NCI-H1092 (cell line): ENCODE measurements at places on chromosomes 5 and 9.
A peak's percentile ranks its signal among the peaks of the same experiment; 100 is the strongest.

DNA sequence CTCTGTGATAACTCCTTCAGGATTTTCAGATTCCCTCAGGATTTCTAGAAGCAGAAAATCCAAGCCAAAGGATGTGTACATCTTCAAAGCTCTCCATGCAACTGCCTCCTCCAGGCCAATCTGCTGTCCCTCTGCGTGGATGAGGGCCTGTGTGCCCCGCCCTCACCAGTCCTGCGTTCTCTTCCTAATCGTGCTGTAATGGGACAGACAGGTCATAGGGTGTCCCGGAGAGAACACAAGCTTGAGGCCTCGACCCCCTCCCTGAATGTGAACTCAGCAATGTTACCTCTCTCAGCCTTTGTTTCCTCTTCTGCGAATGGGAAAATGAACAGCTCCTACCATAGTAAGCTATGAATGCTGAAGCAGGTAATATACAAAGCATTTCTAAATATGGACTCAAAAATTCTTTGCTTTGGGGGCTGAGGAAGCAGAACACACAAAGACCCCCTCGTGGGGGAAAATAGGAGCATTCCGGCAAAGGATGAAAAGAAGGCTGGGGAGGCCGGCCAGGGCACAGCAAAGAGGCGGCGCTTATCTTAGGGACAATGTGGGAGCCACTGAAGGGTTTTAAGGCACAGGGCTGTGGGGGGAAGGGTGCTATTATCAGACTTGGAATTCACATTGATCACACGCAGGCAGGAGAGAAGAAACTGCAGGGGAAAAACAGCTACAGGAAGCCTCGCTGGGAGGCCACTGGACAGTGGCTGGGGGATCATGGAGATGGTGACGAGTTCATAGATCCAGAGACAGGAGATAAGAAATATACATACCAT is 57.2 kb upstream of the FBXW11 start:
- DNase-seq, result no peak

DNA sequence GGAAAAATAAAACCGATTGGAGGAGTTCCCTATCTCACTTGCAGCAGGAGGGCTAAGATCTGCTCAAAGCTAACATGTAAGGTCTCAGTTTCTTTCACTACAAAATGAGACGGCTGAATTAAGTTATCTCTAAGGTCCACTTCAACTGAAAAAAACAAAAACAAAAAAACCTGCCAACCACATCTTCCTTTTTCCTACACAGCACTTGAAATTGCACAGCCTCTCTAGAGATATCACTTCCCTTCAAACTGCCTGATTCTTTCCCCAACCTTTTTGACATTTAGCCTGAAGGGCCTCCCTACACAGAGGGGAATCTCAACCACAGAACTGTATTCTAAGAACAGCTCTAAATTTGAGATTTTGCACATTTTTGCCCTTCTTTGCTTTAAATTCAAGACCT is 227.9 kb upstream of the TARS1 start:
- DNase-seq, result no peak

DNA sequence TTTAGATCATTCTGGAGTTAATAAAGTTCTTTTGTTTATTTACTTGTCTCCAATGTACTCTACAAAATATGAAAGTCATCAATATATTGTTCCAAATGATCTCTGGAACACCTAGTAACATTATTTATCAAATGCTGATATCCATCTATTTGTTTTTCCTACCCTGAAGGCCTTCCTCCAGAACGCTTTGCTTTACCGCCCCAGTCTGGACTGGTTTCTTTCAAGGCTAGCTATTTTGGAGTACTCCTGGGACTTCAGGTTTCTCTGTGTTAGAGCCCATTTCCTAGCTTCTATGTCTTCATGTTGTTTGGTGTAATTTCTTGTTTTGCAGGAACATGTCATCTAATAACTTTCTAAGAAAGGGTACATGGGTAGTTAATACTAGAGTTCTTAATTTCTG is 9.6 kb downstream of the HCN1 start:
- no peak for DNase-seq

DNA sequence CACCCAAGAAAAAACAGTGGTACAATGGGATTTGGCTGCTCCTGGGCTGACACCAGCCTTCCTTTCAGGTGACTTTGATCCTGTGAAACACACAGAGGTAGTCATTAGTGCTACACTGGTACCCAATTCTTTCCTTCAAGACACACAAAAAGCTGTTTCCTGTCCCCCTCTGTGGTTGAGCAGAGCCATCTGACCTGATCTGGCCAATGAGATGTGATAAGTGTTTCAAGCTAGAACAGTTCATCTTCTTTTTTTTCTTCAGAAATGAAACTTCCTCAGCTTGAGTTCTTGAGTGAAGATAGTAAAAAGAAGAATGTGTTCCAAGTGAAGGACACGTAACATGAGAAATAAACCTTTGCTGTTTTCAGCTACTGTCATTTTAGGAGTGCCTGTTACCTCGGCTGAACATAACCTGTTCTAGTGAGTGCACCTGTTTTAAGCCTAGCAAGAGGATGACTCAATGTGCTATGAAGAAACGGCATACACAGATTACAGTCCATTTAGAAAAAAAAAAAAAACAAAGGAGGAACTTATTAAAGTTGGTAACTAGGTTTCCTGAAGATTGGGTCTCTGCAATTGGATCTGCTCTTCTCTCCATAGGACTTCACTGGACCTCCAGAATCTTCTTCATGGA is 287.8 kb downstream of the GAS1 start:
- DNase-seq, result no peak

DNA sequence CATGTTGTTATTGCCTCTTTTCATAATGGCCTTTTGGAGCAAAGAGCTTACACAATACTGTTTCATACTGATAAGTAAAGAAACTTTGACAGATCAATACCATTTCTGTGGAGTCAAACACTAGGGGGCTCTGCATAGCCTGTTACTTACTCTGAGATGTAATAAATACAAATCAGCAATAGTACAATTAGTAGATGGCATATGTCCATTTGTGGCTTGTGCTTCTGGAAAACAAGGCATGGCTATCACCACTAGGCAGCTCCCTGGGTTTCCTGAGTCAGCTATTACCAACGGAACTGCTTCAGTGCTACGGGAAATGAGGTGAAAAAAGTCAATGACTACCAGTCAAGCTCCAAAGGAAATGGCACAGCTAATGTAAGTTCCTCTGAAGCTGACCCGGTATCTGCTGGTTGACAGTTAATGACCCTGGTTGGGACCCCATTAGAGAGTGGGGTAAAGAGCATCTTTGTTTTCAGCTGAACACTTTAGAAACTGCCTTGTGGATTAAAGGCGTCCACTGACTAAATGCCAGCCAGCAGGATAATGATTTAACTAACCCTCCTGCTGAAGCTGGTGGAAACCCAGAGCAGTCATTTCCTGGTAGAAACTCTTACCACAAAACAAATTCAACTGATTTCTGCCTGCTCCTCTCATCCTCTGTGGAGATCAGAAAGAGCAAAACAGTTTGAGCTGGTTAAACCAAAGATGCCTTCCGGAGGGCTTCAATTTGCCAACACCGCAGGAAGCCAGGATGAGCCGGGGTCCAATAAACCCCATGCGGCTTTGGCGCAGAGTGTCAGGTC is 69.0 kb upstream of the FAM169A start:
- no peak for DNase-seq

DNA sequence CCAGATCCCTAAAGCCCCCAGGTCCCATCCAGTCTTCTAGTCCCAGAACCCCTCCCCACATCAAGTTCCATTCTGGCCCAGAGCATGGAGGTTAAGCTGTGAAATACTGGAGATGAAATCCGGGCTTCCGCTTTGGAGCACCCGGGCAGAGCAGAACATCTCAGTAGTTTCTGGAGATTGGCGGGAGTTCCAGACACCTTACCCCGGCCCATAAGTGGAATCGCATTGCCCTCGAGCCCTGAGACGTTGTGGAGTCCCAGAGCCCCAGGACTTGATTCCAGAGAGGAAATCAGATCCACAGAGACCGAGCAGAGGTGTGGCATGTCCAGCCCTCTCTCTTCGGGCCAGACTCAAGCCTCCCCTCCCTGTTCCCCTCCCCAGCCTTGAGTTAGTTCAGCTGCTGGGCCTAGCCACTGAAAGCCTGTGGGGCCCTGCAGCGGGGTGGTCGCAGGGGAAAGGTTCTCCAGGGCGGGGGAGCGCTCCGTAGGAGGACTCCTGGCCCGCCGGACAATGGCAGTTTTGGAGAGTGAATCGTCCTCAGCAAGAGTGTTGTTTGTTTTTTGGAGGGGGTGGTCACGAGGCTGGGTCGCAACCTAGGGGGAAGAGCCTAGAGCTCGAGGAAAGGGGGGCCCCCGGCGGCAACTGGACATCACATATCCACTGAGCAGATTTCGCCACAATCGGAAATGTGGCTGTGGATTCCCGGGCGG is 1.0 kb upstream of the PAX5 start:
- peak; percentile 48 for DNase-seq

- DNase-seq, result no peak
These were observed 51.9 kb upstream of the JAK2 start for GRCh38 chr9:4933177-4933576.

DNA sequence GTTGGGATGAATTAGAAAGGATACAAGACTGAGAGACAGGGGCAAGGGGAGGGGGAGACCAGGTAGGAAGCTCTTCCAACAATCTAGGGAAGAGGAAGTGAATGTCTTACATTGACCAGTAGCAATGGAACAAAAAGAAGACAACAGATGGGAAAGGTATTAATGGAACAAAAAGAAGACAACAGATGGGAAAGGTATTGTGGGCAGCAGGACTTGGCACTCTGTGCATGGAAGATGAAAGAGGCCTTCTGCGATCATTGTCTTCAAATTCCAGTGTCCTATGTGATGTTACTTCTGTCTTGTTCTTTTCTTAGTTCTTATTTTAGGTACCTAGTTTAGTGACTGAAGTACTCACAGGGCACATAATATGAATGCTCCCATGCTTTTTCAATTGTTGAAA is 161.8 kb downstream of the PALM2AKAP2 start:
- DNase-seq, result no peak

DNA sequence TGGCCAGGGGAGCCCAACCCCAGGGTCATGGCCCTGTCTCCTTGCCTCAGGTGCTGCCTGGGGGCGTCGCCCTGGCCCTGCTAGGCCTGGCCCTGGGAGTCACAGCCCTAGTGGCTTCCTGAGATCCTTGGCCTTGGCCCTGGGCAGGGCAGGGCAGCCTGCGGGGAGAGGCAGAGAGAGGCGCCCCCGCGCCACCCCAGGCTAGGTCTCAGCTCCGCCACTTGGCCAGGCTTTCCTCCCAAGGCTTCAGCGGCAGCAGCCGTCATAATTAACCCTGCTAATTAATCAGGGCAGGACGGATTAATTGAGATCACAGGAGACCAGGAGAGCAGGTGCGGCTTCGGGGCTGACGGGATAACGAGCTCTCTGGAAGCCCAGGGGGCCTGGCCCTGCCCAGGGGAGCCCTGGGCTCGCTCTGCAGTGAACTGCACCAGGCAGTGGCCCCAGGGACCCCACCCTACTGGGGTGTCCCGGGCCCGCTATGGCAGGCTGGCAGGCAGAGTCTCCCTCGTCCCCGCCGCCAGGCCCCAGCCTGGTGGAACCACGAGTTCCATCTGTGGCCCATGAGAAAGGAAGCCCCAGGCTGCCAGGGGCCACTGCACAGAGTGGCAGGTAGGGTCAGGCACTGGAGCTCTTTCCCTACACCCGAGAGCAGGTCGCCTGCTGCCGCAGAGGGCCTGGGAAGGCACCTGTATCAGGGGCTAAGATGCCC is 269.6 kb downstream of the PBX3 start:
- DNase-seq, result no peak
